ENCODE measurements at places on chromosomes 2 and 18. TPM values are rescaled to one million over a fixed set of nuclear protein-coding genes. Genes with fewer than 3 reads are reported as not detected.

GRCh38 chr2:189517847-189518535, 62.6 kb downstream of the SLC40A1 start:
- peak; percentile 60 for DNase-seq

GRCh38 chr2:182642328-182642727, 73.7 kb upstream of the DNAJC10 start:
- peak; percentile 47 for DNase-seq

DNA sequence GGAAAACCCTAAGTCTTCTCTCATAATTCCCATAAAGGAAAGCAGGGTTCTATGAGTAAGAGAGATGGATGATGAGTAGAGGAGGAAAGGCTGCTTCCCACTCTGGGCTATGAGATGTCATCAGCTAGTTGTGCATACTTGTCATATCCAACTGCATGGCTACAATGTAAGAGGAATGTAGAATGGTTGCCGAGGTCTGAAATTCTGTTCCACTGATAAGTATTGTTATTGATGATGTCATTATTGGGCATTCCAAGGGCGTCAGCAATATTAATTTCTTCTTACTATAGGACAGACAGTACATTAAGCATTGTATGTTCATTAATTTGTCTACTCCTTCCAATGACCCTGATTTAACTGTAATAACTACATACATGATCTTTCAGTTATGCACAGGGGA, 88.1 kb downstream of the L3MBTL4 start:
- no peak for DNase-seq

DNA sequence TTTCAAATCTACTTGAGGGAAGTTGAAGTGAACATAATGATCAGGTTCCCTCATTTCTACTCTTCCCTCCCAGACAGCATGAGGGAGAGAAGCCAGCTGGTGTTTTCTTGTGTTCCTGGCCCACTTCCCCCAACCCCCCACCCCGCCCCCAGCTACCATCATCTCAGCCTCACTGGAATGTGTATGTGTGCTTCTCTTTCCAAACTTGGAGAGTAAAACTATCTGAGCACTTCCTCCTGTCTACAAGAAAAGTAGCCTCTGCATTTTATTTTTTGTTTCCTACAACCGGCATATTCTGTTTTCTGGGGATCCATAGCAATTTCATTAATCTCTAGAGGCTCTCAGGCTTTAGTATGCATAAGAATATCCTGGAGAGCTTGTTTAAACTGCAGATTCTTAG, 53.6 kb upstream of the GRHL1 start:
- peak; percentile 20 for DNase-seq

DNA sequence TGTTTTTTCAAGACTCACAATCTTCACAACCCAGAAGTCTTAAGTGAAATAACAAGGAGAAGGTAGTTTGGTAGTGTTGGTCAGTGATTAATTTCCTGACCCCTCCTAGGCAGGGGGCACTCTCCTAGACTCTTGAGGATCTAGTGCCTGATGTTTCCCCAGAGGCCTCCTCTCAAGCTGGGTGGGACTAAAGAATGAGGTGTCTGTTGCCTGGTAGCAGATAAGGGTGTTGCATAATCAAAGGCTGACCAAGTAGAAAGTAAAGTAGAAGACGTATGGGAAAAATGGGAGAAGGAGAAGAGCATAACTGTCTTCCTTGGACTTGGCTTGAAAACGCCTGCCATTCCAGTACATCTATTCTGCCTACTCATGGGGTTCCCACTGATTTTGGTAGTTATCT, 37.8 kb downstream of the VIT start:
- peak; percentile 47 for DNase-seq

GRCh38 chr2:236045251-236046235, 122.6 kb downstream of the GBX2 start:
- DNase-seq = no peak

GRCh38 chr18:23998018-23998417, 16.5 kb upstream of the TTC39C start:
- no peak for DNase-seq

GRCh38 chr2:28650266-28650584, 101.4 kb upstream of the PPP1CB start:
- DNase-seq = no peak

DNA sequence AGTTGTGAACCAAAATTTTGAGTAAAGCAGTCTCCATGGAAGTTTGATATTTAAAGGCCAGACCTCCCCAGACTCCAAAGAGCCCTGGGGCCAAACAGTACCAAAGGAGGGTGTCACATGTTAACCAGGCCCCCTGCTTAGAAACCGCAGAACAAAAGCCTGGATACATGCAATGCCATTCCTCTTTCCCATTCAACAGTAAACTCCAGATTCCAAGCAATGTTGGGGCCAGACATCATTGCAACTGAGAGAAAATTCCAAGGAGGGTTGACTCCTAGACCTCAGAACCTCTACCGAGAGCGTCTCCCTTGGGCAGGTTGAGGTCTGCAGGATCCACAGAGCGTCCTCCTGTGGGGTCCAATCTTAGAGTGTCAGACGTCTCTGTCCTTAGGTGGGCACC, 404.4 kb upstream of the SYT4 start:
- DNase-seq = no peak

DNA sequence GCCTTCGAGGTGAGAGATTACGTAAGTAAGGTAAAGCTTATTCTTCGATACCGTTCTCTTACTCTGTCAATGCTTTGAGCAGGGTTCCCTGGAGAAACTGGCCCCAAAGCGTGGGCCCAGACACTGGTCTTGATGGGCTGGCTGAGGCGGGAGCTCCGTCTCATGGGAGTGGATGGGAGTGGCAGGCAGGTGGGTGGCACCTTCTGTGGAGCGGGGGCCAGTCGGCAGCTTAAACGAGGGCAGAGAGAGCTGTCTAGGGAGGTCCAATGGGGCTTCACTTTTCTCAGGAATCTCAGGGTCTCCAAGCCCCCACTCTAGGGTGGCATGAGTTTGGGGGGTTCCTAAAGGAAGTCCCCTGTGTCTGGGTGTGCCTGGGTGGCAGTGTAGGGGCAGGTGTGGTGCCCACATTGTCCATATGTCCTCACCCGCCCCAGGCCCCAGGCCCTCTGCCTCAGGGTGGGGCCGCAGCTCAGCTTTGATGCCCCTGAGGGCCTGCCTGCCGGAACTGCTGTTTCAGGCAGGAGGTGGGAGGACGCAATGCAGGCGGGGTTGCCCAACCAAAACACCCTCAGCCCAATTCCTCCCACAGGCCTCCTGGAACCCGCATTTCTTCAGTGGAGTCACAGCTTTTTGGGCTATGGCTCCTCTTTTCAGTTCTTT, 32.5 kb upstream of the FOSL2 start:
- DNase-seq = no peak

DNA sequence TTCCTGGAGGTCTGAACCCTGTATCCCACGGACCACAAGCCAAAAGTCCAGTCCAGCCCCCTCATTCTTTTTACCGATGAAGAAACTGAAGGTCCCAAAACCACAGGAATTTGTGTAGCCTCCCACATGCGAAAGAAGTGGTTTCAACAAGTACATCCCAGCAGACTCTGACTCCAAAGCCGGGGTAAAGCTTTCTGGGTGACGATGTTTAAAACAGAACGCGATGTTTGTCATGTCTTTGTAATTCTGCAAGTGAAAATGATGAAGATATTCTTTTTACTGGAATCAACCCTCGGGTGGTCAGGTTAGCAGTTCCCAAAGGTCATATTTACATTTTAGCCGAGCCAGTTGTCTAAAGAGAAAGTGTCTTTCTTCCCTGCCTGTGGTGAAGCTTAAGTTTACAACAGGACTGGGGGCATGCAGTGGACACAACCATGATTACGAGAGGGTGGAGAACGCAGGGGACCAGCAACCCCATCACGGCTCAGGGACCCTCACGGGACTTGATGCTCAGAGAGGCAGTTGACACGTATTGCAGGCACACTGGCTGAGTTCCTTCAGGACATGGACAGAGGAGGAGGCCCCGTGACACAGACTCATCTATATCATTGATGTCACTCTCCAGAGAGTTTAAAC, 17.8 kb upstream of the TMEM131 start:
- peak; percentile 37 for DNase-seq

DNA sequence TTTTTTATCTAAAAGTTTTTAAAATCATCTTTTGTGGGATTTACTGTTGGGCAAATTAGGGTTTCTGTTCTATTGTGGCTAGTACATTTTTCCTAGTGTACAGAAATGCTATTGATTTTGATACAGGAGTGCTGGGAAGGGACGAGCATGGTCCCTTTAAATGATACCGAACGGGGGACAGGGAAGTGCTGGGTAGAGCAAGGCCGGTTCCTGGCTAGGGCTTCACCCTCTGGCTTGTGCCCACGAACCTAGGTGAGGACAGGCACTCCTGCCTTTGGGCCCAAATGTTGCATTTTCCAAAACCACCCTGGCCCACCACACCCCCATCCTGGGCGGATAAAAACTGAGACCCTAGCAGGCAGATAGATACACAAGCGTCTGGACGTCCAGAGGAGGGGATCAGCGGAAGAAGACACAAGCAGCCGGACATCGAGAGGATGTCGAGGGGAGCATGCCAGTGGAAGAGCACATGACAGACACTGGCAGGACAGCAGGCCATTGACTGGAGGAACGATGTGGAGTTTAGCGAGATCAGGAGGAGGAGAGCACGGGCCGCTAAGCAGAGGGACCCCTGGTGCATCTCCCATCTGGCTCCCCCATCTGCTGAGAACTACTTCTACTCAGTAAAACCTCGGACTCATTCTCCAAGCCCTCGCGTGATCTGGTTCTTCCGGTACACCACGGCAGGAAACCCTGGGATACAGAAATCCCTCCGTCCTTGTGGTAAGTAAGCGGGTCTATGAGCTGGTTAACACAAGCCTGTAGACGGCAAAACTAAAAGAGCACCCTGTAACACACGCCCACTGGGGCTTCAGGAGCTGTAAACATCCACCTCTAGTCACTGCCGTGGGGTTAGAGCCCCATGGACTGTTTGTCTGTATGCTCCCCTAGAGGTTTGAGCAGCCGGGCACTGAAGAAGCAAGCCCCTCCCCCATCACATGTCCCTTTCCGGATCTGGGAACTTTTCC, 13.5 kb upstream of the CALCRL start:
- DNase-seq = peak; percentile 72

GRCh38 chr18:69444221-69444620, 43.5 kb downstream of the DOK6 start:
- DNase-seq = peak; percentile 0

DNA sequence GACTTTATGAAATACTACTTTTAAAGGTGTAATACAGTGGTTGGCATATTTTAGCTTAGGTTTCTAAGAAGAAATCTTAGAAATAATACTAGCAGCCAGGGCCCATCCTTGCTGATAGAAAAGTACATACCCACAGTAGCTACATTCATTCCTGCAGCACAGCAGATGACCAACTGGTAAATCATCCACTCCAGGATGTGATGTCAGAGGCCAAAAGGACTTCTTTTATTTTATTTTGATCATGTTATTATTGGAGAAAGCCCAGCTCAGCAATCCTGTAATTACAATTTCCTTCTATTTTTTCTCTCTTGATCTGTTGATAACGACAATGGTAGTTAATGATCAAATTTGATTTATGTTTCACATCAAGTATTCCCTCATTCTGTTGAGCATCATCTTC, 18.0 kb upstream of the TTN start:
- peak; percentile 63 for DNase-seq

DNA sequence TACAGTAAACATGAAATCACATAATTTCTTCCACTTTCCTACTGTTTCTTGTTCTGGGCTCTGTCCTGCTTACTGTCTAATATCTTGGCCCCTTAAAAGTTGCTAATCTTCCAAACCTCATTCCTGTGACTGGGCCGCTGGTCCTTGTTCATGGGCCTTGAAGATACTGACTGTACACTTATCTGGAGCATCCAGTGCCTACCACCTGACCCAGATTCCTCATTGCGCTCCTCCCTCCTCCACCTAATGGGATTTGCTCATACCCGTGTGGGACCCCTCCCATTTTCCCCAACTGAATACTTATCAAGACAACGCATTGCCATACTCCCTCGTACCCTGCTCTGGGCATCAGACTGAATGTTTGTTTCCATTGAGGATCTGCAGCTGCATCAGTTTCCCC, 6.1 kb upstream of the IL37 start:
- no peak for DNase-seq

GRCh38 chr2:176495826-176496225, 226.6 kb downstream of the MTX2 start:
- no peak for DNase-seq

- DNase-seq = no peak
These were observed 1002.5 kb upstream of the FAM98A start for GRCh38 chr2:34601561-34601960.

DNA sequence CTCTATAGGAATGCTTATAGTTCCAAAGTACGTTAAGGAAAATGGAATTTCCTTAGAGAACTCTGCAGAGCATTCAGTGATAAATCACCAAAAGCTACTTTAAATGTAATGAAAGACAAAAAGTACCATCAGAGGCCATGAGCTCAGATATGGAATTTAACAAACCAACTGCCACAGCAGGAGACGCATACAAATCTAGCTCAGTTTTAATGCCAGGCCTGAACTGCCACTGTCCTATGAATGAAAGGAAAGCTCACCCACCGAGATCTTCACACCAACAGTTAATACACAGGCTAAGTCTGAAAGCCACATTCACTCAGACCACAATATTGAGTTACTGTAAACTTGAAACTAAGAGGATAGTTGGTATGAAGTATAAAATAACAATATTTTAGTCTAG, 126.8 kb downstream of the ZNF516 start:
- no peak for DNase-seq

GRCh38 chr18:36485772-36486171, 188.3 kb downstream of the FHOD3 start:
- no peak for DNase-seq

GRCh38 chr2:123061534-123061933, 963.6 kb upstream of the CNTNAP5 start:
- DNase-seq = no peak

- no peak for DNase-seq
These were observed 143.1 kb upstream of the TTC39C start for GRCh38 chr18:23871410-23871809.

GRCh38 chr18:72727038-72727655, 140.6 kb downstream of the NETO1 start:
- no peak for DNase-seq

GRCh38 chr2:179263446-179264367, 925 bp downstream of the SESTD1 start:
- peak; percentile 73 for DNase-seq

GRCh38 chr2:4417771-4418170, 714.4 kb downstream of the DCDC2C start:
- DNase-seq = no peak

GRCh38 chr2:2233171-2233826, 97.8 kb downstream of the MYT1L start:
- no peak for DNase-seq

CEP192 gene
- total RNA-seq = 38.3 TPM

FOXD4L1 gene
- total RNA-seq = 0.16 TPM

MSH2 gene
- total RNA-seq = 13.7 TPM

NPAS2 gene
- 5.4 TPM for total RNA-seq

CAB39 gene
- total RNA-seq = 68.5 TPM

RGPD4 gene
- total RNA-seq = 0.16 TPM

GALR1 gene
- not detected for total RNA-seq

FEZ2 gene
- 62.8 TPM for total RNA-seq

TFPI gene
- total RNA-seq = 72.5 TPM

WDR7 gene
- total RNA-seq = 26.7 TPM

TMBIM1 gene
- total RNA-seq = 107 TPM

KCNG2 gene
- total RNA-seq = not detected
